ENCODE measurements at places on chromosomes 5 and 9.

GRCh38 chr9:137429974-137430722, 7.0 kb downstream of the NOXA1 start:
- peak; percentile 47 for DNase-seq

GRCh38 chr5:51987669-51988209, 604.5 kb downstream of the ISL1 start:
- peak; percentile 60 for DNase-seq

DNA sequence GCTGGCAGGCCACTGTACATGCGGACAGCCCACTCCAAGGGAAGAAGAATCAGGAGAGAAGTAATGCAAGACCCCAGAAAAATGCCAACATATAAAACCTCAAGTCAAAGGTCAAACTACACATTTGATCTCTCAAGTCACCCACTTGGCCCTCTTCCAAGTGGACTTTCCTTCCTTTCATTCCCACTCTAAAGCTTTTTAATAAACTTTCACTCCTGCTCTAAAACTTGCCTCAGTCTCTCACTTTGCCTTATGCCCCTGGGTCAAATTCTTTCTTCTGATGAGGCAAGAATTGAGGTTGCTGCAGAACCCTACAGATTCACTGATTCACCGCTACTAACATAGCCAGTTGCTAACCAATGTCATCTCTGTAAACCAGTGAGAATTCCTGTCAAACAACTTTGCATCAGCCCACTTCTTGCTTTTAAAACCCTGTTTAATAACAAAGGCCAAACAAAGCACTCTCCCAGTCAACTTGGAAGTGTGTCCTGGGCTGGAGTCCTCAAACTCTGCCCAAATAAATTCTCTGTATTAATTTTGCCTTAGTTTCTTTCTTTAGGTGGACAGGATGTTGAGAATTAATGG, 6.9 kb upstream of the ATP6V1G1 start:
- DNase-seq: no peak

GRCh38 chr5:146965761-146966659, 87.5 kb upstream of the PPP2R2B start:
- peak; percentile 74 for DNase-seq

DNA sequence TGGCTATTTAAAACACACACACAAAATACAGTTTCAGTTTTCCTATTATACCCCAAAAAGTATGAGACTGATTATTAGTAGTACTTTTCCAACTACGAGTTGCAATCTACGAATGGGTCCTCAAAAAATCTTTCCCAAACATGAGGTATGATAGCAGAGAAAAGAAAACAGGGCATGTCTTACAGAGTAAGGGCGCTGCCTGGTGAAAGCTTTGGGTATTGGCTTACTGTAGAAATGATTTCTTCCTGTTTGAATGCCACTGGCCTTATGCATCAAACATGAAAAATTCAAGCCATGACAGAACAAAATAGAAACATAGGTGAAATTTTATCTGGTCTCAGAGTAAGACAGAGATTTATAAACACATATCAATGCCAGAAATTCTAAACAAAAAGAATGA, 448.0 kb downstream of the SPOCK1 start:
- DNase-seq: no peak

DNA sequence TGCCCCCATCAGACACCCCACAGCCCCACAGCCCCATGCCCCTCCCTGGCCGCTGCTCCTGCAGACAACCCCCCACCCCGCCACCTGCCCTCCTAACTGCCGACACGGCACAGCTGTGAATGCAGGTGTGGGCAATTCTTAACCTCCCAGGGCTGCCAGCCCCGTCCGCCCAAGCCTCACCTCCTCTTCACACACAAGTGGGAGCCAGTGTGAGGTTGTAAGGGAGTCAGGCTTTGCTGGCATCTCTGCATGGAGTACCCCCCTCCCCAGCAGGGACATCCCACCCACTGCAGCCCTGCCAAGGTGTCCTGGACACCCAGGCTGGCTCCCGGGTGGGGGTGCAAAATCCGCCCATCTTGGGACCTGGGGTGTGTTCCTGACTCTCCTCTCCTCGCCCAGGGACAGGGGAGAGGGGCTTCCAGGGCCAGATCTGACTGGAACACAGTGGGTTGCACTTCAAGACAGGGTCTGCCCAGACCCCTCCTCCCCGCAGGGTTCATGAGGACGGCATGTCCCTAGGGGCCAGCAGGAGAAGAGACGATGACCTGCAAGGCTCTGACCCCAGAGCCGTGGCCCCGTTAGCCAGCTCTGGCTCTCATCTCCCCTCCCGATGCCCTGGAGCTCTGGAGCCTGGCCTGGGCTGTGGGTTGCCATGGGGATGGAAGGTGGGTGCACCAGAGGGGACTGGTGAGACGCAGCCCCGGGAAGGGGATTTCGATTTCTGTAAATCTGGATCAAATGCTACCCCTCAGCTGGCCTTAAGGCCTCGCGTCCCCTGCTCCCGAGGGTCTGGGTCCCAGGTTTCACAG, 34.4 kb downstream of the SARDH start:
- no peak for DNase-seq

- DNase-seq: no peak
These were observed 166.6 kb upstream of the NFIB start for GRCh38 chr9:14480526-14480925.

GRCh38 chr9:127058011-127058644, 64.3 kb downstream of the ANGPTL2 start:
- no peak for DNase-seq

DNA sequence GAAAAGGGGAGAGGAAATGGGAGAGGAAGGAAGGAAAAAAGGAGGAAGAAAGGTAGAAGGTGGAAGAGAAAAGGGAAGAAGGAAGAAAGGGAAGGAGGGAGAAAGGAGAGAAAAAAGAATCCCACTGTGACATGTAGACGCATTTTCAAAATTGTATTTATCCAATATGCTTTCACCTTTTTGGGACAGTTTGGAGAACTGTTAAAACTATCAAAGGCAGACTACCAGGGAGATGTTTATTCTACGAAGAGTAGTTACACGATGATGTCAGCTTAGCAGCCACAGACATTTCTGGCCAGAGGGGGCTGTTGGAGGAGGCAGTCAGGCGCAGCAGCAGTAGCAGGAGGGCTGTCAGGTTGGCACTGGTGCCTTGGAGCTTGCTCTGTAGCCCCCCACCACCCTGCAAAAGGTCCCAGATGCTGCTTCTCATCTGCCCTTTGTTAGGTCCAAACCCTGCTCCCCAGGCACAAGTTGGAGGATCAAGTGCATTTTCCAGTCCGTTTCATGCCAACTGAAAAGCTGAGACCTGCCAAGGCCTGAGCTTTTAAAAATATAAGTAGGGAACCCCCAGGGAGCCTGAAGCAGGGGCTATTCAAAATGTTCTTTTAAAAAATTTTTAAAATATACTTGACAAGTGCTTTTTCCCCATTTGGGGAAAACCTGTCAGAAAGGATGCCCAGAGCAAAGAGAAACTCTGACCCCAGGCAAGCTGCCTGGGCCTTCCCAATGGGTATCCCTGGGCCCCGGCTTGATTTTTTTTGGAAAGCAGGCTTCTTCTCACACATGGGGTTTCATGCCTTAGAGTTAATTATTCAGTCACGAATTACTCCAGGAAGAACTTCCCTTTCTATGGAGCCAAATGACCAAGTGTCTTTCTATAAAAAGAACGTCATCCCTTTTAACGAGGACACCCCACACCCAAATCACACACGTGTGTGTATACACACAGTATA, 203.3 kb downstream of the SLIT3 start:
- DNase-seq: no peak

- DNase-seq: no peak
These were observed 231.6 kb upstream of the VLDLR start for GRCh38 chr9:2390028-2390427.

GRCh38 chr5:132465059-132465707, 25.4 kb downstream of the IRF1 start:
- DNase-seq: no peak

GRCh38 chr5:37710965-37711364, 128.9 kb downstream of the GDNF start:
- DNase-seq: no peak

GRCh38 chr5:58648846-58649245, 66.0 kb downstream of the RAB3C start:
- DNase-seq: no peak

DNA sequence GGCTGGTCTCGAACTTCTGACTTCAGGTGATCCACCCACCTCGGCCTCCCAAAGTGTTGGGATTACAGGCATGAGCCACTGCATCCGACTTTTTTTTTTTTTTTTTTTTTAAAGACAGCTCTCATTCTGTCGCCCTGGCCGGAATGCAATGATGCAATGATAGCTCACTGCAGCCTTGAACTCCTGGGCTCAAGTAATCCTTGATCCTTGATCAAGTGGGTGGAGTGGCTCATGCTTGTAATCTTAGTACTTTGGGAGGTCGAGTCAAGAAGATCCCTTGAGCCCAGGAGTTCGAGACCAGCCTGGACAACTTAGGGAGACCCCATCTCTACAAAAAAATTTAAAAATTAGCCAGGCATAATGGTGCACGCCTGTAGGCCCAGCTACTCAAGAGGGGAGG, 8.1 kb downstream of the SEC24A start:
- DNase-seq: no peak

- DNase-seq: no peak
These were observed 718 bp upstream of the TMEM215 start for GRCh38 chr9:32782476-32783167.

- DNase-seq: no peak
These were observed 269.4 kb upstream of the MVB12B start for GRCh38 chr9:126057121-126057825.
